ENCODE measurements at places on chromosomes 1 and 21. TPM values are rescaled to one million over a fixed set of nuclear protein-coding genes. Genes with fewer than 3 reads are reported as not detected.

The RHBDL2 gene
- total RNA-seq, result 1.1 TPM

The CD1E gene
- not detected for total RNA-seq

The OR6K3 gene
- total RNA-seq, result not detected

The NOS1AP gene
- total RNA-seq, result 1.3 TPM

The RXRG gene
- 1.4 TPM for total RNA-seq

- no peak for DNase-seq
These were observed 157.0 kb downstream of the ADSS2 start for GRCh38 chr1:244294599-244295224.

GRCh38 chr1:51058858-51059257, 43.2 kb upstream of the C1orf185 start:
- DNase-seq, result no peak

DNA sequence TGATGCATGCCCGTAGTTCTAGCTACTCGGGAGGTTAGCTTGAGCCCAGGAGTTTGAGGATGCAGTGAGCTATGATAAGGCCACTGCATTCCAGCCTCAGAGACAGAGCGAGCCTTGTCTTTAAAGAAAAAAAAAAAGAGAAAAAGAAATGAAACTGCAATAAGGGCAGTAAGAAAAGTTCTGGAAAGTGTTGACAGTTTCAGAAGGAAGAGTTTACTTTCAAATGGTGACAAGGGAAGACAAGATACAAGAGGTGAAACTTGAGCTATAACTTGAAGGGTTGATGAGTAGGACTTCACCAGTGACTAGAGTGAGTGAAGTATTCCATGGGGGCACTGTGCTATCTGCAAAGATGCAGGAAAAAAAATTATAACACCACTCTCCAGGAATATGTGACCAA, 125.0 kb downstream of the AKT3 start:
- no peak for DNase-seq

GRCh38 chr21:40272037-40272436, 404.8 kb downstream of the PCP4 start:
- DNase-seq, result no peak

DNA sequence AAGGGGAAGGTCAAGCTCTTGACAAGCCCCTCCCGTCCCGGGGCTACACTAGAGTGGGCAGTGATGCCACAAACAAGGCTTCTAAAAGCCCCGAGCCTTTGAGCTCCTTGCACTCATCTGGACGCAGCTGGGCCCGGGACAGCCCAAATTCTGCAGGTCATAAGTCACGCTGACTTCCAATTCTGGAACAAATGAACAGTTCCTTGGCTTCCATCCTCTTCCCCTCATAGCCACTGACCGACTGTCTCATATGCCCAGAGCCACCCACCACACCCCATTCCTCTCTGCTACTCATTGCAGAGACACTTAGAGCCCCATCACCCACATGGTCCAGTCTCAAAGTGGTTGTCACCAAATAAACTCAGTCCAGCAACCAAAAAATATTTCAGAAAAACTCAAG, 32.8 kb upstream of the PRELP start:
- DNase-seq, result no peak

GRCh38 chr1:2981981-2982614, 39.2 kb upstream of the ACTRT2 start:
- DNase-seq, result peak; percentile 87

DNA sequence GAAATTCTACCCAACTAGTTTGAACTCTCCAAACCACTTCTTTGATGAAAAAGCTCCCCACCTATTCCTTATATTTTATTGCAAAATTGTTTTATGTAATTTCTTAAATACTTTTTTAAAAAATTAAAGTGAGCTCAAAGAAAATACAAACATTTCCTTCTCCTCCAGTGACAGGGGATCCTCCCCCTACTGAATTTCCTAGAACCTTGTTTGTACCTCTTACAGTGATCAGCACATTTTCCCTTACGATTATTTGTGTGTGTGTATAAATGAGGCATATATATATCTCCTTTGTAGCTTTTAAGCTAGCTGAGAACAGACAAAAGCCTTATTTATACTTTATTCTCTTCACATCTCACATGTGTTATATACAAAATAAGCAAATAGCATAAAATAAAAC, 44.4 kb downstream of the VAV3 start:
- no peak for DNase-seq

DNA sequence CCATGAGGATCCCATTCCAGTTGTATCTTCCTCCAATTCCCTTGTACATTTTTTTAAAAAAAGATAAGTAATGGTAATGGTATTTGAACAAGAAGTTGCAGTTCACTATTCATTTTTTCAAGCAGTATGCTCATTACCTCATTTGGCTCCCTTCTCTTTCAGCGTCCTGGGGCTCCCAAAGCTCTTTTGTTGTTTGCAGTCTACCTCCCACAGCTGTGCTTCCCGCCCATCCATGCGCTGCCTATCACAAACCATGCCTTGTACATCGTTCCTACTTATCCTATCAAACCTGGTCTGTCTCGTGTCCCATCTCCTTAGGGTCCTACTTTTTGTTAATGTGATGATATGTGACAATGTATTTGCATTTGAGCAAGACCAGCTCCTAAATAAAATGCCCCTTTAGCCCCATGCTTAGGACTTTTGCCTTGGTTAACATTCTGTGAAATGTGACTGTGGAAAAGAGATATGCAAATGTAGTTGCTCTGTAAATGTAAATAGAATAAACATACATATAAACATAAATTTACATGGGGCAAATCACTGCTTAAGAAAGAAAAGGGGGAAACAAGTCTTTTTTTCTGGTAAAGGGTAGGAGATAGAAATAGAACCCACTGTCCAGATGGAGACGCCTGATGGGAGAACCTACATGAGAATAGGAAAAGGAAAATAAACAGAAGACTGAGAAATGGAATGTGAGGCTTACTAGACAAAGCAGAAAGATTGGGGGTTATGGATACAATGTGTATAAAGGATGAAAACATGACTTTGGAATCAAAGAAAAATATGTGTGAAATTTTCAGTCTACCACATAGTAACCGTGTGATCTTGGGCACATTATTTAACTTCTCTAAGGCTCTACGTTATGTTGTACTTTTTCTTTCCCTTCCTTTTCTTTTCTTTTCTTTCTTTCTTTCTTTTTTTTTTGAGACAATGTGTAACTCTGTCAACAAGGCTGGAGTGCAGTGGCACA, 59.8 kb upstream of the PLXNA2 start:
- DNase-seq, result no peak

DNA sequence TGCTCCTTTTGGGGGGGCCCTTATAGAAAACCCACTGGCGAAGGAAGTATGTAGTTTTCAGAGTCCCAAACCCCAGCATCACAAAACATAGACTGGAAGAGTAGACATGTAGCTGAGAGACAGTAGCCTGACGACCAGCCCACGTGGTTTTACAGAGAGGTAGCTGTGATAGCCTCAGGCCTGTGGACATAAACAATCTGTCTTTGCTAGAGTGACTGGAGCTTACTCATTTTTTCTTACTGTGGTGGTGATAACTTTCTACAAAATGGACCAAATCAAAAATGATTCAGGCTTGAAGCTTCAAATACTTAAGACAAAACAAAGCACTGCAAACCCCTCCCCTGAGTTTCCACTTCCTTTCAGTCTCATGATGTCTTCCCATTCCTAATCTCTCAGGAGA, 497.0 kb downstream of the RWDD3 start:
- DNase-seq, result no peak

DNA sequence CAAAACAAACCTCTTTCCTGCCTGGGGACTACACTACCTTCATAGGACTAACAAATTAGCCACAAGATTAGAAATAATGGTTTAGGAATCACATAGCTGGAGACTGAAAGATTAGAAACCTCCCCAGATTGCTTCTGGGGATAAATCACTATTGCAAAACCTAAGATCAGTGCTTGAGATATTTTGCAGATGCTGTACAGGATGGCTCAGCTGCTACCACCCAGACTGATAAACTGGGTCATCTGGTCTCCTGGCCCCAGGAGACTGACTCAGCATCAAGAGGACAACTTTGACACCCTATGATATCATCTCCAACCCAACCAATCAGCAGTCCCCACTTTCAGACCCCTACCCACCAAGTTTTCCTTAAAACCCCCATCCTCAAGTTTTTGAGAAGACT, 137.0 kb downstream of the LRRC53 start:
- DNase-seq, result no peak

DNA sequence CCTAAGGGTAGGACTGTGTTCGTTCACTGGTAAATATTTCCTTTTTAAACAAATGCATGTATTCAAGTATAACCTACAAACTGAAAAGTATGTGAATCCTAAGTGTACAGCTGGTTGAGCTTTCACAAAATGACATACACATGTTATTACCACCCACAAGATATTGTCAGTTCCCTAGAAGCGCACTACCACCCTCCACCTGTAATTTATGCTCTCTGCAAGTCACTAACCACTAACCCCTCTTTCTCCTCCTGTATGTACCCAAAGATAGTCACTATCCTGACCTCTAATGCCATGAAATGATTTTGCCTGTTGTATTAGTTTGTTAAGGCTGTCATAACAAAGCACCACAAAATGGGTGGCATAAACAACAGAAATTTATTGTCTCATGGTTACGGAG, 82.8 kb upstream of the CHODL start:
- DNase-seq, result no peak
